ENCODE measurements at places on chromosomes 12 and 14.

GRCh38 chr12:86826051-86826450 is 569.9 kb upstream of the MGAT4C start:
- no peak for DNase-seq

- DNase-seq: no peak
Measured at GRCh38 chr14:31388687-31389413, 31.5 kb downstream of the HEATR5A start.

GRCh38 chr12:79595273-79595672 is 95.5 kb downstream of the PAWR start:
- DNase-seq: no peak

DNA sequence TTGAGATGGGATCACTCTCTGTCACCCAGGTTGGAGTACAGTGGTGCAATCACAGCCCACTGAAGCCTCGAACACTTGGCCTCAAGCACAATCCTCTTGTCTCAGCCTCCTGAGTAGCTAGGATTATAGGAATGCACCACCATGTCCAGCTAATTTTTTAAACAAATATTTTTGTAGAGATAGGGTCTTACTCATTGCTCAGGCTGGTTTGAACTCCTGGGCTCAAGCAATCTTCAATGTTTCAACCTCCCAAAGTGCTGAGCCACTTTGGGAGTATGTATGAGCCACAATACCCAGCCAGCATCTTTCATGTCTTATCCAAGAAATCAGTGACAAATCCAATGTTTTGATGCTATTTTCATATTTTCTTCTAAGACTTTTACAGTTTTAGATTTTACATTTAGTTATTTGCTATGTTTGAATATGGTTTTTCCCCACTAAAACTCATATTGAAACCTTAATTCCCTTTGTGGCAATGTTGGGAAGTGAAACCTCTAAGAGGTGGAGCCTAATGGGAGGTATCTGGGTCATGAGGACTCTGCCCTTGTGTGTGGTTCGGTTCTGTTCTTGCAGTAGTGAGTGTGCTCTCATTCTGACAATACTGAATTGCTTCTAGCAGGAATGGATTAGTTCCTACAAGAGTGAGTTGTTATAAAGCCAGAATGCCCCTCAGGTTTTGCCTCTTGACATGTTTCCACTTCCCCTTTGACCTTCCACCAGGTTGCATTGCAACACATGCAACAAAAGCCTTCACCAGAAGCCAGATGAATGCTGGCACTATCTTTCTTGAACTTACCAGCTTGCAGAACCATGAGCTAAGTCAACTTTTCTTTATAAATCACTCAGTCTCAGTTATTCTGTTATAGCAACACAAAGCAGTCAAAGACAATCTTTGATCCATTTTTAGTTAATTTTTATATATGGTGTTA is 80.8 kb upstream of the AMIGO2 start:
- DNase-seq: no peak

GRCh38 chr12:121753844-121754264 is 39.6 kb downstream of the RHOF start:
- no peak for DNase-seq

GRCh38 chr14:31842899-31843298 is 234.2 kb upstream of the ARHGAP5 start:
- DNase-seq: no peak

DNA sequence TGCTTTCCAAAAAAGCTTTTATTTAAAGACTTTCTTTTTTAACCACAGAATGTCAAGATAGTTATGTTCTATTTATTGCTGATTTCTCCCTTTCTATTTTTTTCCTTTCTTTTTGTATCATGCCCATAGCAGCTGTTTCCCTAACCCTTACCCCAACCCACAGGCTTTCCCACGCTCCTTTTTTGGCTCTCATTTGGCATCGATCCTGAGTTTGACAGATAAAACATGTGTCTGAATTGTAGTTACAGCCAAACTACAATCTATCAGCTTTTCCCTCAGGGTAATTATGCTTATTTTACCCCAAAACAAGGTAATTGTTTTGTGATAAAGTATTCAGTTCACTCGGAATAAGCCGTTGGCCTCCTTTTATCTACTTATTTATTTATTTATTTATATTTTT is 46.7 kb downstream of the PDE3A start:
- no peak for DNase-seq

DNA sequence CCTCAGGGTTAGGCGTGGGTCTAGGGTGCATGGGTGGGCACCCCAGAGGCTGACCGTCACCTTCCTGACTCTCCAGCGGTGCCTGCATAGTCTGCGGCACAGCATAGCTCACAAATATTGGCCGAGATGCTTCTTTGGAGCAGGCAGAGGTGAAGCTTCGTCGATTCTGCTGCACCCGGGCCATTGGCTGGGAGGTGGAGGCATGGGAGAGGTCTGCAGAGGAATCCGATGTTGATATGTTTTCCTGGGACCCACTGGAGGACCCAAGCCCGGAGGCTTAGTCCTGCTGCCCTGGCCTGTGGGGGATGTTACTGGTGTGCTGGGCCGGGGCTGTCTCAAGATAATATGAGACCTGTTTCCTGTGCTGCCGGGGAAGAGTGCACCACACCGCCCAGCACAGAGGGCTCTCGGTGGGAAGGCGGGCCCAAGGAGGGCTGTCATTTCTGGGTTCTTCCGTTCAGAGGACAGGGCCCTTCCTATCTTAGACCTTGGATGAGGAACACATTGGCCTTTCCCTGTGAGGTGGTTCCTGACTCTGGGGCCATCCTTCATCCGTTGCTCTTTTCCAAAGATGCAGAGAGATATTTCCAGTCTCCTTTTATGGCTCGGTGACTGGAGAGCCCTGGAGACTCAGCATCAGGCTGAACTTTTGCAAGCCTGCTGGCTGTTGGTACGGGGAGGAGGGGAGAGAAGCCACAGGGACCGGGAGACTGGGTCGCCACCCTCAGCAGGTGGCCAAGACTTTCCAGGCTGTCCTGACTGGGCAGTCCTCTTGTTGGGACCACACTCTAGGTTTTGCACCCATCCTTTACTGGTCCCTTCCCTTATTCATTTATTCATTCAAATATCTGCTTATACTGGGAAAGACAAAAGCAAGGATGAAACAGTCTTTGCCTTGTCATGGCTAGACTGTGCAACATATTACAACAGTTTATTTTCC is 143.5 kb downstream of the TSPAN9 start:
- DNase-seq: no peak

- peak; percentile 20 for DNase-seq
Measured at GRCh38 chr12:98439981-98440581, 75.3 kb upstream of the TMPO start.

GRCh38 chr12:112130441-112130998 is 5.2 kb downstream of the TRAFD1 start:
- DNase-seq: peak; percentile 83

DNA sequence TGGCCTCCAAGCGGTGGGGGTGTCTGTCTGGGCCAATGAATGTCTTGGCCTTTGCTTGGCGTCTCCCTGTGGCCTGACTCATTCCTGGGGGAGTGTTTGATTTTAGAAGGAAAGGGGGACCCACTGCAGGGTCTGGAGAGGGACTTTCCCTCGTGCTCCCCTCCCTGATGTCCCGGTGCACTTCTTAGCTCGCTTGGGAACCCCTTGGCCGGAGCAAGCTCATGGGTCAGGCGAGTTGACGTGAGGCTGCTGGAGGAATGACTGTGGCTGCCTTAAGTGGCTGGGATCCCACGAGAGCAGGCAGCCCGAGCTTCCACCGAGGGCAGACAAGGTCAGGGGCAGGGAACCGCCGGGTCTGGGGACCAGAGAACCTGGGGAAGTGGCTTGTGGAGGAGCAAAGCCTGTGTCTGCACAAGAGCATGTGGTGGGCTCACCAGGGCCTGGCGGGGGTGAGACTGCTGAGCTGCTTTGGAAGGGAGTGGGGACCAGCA is 218.4 kb upstream of the C14orf180 start:
- no peak for DNase-seq

- DNase-seq: no peak
Measured at GRCh38 chr12:5556033-5556614, 124.2 kb downstream of the NTF3 start.

- no peak for DNase-seq
Measured at GRCh38 chr12:88362439-88362838, 217.8 kb downstream of the KITLG start.

DNA sequence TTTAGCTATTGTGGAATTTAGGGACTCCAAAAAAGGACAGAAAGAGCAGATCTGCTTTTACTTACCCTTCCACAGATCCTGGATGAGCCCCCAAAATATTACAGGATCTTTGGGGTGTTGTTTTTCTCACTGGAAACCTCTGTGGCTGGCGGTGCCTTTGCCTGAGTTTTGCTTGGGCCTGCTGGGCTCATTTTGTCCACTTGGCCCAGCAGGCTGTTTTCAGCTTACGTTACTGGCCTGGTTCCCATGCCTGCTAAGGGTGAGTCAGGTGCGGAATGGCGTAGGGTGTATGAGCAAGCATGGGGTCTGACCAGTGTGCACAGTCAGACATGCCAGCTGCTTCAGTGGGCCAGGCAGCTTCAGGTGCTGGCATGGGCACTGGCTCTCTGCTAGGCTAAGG is 45.8 kb downstream of the HSD17B6 start:
- DNase-seq: no peak

DNA sequence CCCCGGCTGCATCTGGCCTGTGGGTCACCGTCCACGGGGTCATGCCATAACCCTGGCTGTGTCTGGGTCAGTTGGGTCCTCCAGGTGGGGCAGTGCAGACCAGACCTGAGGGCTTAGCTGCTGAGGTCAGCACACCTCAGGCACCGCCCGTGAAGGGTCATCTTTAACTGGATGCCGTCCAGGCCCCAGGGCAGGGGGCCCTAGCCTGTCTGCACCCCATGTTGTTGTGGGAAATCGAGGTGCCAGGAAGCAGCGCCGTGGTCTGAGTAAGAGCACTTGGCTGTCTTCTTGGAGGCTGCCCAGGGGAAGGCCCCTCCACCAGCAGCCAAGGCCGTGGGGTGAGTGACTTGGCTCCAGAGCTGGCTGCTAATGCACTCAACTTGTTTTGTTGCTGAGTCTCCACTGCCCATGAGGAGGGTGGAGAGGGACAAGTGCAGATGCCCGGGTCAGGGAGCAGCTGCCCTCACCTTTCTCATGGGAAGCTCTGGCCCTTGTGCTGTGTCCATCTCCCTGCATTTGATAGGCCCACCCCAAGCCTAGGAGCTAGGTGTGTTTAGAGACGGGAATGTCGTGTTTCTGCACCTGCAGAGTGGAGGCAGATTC is 317.2 kb downstream of the TMEM121 start:
- no peak for DNase-seq

- DNase-seq: no peak
Measured at GRCh38 chr12:79563021-79563740, 127.6 kb downstream of the PAWR start.

DNA sequence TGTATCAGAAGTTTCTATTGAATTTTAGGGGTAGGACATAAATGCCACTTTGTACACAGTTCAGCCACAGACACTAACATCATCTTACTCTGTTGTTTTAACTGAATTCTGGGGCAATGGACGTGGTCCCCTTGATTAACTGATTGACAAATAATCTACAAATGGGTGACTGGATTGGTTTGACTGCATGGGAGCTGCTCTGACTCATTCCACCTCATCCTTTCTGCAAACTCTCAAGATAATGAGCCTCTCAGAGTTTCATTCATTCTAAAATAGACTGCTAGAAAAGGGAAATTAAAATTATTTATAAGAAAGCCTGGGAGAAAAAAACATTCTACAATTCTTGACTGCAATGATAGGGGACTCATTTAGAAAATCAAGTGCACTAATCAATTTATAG is 570.4 kb upstream of the SEL1L start:
- no peak for DNase-seq

GRCh38 chr12:25404955-25405354 is 148.1 kb downstream of the LMNTD1 start:
- DNase-seq: no peak

DNA sequence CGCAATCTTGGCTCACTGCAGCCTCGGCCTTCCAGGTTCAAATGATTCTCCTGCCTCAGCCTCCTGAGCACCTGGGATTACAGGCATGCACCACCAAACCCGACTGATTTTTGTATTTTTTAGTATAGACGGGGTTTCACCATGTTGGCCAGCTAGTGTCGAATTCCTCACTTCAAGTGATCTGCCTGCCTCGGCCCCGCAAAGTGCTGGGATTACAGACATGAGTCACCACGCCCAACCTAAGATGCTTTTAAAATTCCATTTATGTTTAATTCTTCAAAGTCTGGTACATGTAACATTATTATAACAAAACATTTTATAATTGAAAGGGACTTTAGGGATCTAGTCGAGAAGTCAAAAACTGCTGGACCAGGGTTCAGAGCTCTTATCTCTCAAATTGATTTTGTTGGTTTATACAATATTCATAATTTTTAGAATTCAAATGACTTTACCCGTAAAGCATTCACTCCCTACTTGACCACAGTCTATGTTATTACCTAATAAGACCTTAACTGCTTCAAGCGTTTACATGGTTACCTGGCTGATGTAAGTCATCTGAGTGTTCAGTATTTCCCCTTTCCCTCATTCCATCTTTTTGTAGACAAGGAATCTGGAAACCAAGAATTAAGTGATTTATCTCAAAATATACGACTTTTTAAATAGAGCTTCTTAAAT is 28.2 kb downstream of the RAP1B start:
- no peak for DNase-seq

GRCh38 chr14:89251061-89251460 is 166.0 kb downstream of the FOXN3 start:
- DNase-seq: no peak

DNA sequence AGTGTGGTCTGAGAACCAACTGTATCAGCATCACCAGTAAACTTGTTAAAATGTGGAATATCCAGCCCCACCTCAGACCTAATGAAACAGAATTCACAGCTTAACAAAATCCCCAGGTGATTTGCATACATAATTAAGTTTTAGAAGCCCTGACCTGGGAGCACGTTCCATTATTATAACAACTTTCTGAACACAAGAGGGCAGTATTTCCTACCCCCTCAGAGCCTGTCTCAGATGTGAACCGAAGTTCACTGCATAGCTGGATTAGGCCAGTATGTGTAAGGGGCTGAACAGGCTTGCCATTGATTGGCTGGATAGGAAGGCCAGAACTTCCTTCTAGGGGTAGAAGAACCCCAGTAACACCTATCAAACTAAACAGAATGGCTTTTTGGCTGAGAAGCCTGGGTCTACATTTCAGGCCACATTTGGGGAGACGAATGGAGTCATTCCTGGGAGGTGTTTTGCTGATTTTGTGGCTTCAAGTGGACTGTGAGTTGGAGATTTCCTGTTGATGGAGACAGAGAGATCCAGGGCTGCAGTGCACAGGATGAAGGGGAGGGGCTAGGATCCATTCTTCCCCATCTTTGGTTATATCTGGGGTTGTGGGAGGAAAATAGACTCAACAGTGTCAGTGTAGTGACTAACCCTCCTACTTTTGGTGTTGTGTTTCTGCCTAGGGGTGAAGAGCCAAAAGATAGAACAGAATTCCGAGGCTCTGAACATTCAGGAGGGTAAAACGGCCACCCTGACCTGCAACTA is 94.7 kb upstream of the OR4E1 start:
- peak; percentile 55 for DNase-seq

DNA sequence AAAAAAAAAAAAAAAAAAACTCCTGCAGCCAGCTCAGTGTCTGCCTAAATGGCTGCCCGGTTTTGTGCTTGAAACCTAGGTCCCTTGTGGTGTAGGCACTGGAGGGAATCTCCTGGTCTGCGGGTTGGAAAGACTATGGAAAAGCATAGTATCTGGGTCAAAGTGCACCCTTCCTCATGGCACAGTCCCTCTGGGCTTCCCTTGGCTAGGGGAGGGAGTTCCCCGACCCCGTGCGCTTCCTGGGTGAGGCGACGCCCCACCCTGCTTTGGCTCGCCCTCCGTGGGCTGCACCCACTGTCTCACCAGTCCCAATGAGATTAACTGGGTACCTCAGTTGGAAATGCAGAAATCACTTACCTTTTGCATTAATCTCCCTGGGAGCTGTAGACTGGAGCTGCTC is 14.3 kb downstream of the PTCSC3 start:
- DNase-seq: no peak
